ENCODE measurements at places on chromosomes 12 and 14. TPM values are rescaled to one million over a fixed set of nuclear protein-coding genes. Genes with fewer than 3 reads are reported as not detected.

GRCh38 chr12:26360062-26360461 lies 164.7 kb downstream of the SSPN start:
- H3K36me3 ChIP-seq, result no peaks in the 10 kb centered on the region
- no peaks in the 10 kb centered on the region for H3K27me3 ChIP-seq
- no peaks in the 10 kb centered on the region for H3K4me1 ChIP-seq
- DNase-seq, result no peak
- no peak overlapping the region for H3K27ac ChIP-seq
- no peak overlapping the region for H3K4me3 ChIP-seq

- no peaks in the 10 kb centered on the region for H3K36me3 ChIP-seq
- peaks cover 29% of the 10 kb centered on the region for H3K4me1 ChIP-seq
- H3K27ac ChIP-seq, result peak overlapping the region; percentile 34
- DNase-seq, result peak; percentile 38
- H3K27me3 ChIP-seq, result no peaks in the 10 kb centered on the region
- no peak overlapping the region for H3K4me3 ChIP-seq
These were observed 70.2 kb downstream of the ETV6 start for GRCh38 chr12:11719678-11720099.

GRCh38 chr12:79936670-79937069 lies 1.8 kb upstream of the PPP1R12A start:
- H3K27me3 ChIP-seq, result no peaks in the 10 kb centered on the region
- H3K4me1 ChIP-seq, result peaks cover 16% of the 10 kb centered on the region
- peak overlapping the region; percentile 99 for H3K4me3 ChIP-seq
- no peaks in the 10 kb centered on the region for H3K36me3 ChIP-seq

Gene GARIN6
- not detected for polyA plus RNA-seq

Gene FGFR1OP2
- 17.6 TPM for polyA plus RNA-seq

Gene PPM1H
- polyA plus RNA-seq, result 0.07 TPM

GRCh38 chr14:60101786-60102185 lies 10.1 kb downstream of the PCNX4 start:
- H3K36me3 ChIP-seq, result no peaks in the 10 kb centered on the region
- H3K27ac ChIP-seq, result no peak overlapping the region
- no peaks in the 10 kb centered on the region for H3K27me3 ChIP-seq
- peaks cover 2% of the 10 kb centered on the region for H3K4me1 ChIP-seq

Gene USP44
- polyA plus RNA-seq, result 0.18 TPM

DNA sequence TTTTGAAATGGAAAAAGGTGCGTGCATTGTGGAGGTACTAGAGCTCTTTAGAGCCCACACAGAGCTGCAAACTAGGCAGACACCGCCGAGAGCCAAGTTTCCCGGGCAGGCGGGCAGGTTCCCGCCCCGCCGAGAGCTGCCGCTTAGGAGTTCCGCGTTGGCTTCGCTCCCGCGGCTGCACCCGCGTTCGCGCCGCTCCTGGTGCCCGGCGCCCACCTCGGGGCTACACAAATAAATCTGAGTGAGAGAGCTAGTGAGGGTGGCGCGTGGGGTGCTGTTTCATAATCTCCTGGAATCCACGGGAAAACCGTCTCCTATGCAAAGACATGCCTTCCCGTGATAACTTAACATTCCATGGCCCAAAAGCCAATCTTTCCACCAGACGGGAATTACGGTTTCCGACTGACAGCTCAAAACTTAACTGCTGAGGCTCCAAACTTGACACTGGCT lies 645 bp downstream of the KITLG start:
- no peaks in the 10 kb centered on the region for H3K36me3 ChIP-seq
- DNase-seq, result no peak
- H3K27me3 ChIP-seq, result no peaks in the 10 kb centered on the region
- peak overlapping the region; percentile 95 for H3K4me3 ChIP-seq
- peaks cover 36% of the 10 kb centered on the region for H3K4me1 ChIP-seq

DNA sequence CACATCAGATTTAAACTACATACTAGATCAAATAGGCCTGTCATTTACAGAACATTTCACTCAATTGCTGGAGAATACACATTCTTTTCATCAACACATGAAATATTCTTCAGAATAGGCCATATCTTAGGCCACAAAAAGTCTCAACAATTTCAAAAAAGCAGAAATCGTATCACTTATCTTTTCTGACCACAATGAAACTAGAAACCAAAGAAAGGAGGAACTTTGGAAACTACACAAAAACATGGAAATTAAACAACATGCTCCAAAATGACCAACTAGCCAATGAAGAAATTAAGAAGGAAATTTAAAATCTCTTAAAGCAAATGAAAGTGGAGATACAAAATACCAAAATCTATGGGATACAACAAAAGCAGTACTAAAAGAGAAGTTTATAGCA lies 35.1 kb downstream of the PARP11 start:
- H3K4me3 ChIP-seq, result no peak overlapping the region
- no peaks in the 10 kb centered on the region for H3K27me3 ChIP-seq
- H3K4me1 ChIP-seq, result no peaks in the 10 kb centered on the region
- H3K36me3 ChIP-seq, result no peaks in the 10 kb centered on the region
- no peak overlapping the region for H3K27ac ChIP-seq
- DNase-seq, result no peak

DNA sequence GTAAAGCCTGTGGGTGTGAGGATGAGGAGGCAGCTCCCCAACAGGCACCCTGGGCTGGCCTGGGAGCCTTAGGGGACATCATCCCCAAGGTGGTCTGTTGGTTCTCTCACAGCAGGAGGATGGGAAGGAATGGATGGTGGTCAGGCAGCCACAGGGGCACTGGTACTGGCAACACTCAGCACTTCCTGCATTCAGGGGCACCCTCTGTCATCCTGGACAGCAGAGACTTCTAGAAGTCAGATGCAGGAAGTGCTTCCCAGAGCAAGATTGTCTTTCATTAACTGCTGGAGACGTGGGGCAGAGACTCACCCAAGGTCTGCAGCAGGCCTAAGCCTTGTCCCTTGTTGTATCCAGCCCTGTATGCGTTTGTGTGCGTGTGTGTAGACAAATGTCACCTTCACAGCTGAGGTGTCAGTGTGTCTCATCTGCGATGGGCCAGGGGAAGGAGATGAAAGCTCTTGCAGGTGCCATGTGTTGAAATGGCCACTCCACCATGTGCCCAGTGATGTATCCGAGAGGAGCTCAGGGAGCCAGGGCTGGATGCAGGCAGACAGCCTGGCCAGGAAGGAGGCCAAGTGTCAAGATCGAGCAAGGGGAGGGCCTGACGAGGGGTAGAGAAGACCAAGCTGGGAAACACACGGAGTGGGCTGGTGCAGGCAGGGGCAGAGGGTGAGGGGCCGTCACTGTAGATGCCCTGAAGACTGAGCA lies 85.1 kb downstream of the PITPNM2 start:
- peaks cover 25% of the 10 kb centered on the region for H3K4me1 ChIP-seq
- no peak for DNase-seq
- no peaks in the 10 kb centered on the region for H3K27me3 ChIP-seq
- no peak overlapping the region for H3K27ac ChIP-seq

- H3K4me3 ChIP-seq, result no peak overlapping the region
- no peaks in the 10 kb centered on the region for H3K27me3 ChIP-seq
- H3K4me1 ChIP-seq, result peaks cover 20% of the 10 kb centered on the region
- no peaks in the 10 kb centered on the region for H3K36me3 ChIP-seq
- no peak for DNase-seq
- no peak overlapping the region for H3K27ac ChIP-seq
These were observed 204.9 kb downstream of the ZFP36L1 start for GRCh38 chr14:68587931-68588330.

GRCh38 chr14:64232095-64232838 lies 61.9 kb downstream of the ESR2 start:
- peaks cover 4% of the 10 kb centered on the region for H3K4me1 ChIP-seq
- H3K27ac ChIP-seq, result no peak overlapping the region
